Fibroblast of skin of left biceps (primary cell): ENCODE measurements at places on chromosomes 12 and 14.

DNA sequence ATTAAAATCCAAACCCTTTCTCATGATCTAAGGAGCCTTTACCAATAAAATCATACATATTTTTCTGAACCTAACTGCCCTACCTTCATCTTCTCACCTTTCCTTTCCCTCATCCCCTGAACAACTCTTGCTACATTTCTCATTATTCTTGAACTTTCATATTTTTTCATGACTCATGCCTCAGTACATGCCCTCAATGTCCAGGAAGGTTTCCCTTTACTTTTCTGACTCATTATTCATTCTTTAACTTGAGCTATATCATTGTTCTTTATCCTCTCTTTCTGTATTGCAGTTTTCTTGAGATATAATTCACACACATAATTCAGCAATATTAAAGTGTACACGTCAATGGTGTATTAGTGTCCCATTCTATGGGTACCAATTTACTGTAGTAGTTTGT lies 231.0 kb downstream of the ALG10B start:
- DNase-seq, result no peak

GRCh38 chr12:47226199-47226598 lies 146.4 kb upstream of the AMIGO2 start:
- no peak for DNase-seq

GRCh38 chr12:1319212-1319611 lies 275.2 kb downstream of the FBXL14 start:
- DNase-seq, result no peak

GRCh38 chr14:104103446-104104075 lies 18.1 kb downstream of the ASPG start:
- DNase-seq, result no peak

- no peak for DNase-seq
Measured at GRCh38 chr14:78232231-78233000, 62.2 kb downstream of the NRXN3 start.

DNA sequence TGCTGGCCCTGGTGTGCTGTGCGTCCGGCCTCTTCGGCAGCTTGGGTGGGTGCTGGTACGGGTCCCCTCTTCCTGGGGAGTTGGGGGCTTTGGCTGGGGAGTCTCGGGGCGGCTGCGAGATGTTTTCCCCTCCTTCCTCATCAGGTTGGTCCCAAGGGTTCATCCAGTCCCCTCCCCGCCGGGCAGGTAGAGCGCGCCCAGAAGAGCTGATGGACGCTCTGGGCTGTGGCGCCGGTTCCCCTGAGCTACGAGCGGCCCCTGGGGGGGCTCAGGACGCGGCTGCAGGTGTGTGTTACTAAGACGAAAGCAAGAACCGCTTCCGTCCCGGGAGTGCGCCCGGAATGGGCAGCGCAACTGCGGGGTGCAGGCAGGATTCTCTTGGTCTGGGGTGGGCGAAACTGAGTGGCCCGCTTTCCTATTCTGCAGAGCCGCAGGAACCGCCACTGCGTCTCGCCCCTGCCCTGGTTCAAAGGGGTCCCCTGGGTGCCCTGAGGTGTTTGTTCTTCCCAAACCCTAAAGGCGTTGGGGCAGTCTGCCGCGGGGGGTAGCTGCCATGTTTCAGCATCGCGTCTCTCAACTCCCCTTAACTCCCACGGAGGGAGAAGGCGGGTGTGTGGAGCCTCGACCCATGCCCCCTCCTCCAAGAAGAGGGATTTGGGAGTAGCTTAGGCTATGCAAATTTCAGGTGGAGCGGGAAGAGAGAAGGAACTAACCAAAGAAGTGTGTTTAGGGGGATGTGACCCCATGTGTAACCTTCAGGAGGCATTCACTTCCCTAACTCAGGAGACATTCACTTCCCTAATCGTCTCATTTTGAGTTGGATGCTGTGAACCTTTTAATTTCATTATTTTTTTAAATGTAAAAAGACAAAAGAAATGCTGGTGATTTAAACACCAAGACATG lies 1.2 kb downstream of the SLC24A4 start:
- no peak for DNase-seq

- no peak for DNase-seq
Measured at GRCh38 chr12:48334808-48335207, 15.9 kb downstream of the ZNF641 start.

- DNase-seq, result no peak
Measured at GRCh38 chr12:49949866-49950265, 671 bp upstream of the AQP2 start.

- no peak for DNase-seq
Measured at GRCh38 chr14:67942080-67942710, 122.6 kb downstream of the RAD51B start.

DNA sequence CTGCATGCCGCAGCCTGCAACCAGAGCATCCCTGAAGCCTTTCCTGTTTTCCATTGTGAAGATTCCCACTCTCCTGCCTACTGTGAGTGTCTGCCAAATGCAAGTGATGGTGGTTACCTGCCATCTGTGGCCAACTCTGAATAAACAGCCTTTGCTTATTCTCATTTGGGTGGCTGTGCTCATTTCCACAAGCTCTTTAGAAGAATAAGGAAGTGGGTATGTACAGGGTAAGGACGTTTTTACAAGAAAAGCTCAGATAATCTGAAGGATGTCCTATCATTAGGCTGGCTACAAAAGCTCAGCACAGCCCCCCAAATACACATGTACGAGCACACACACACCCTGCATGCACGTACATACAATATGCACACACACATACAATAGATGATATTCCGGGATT lies 7.3 kb upstream of the RNASE1 start:
- DNase-seq, result no peak

GRCh38 chr14:29458547-29458946 lies 469.1 kb downstream of the PRKD1 start:
- no peak for DNase-seq

DNA sequence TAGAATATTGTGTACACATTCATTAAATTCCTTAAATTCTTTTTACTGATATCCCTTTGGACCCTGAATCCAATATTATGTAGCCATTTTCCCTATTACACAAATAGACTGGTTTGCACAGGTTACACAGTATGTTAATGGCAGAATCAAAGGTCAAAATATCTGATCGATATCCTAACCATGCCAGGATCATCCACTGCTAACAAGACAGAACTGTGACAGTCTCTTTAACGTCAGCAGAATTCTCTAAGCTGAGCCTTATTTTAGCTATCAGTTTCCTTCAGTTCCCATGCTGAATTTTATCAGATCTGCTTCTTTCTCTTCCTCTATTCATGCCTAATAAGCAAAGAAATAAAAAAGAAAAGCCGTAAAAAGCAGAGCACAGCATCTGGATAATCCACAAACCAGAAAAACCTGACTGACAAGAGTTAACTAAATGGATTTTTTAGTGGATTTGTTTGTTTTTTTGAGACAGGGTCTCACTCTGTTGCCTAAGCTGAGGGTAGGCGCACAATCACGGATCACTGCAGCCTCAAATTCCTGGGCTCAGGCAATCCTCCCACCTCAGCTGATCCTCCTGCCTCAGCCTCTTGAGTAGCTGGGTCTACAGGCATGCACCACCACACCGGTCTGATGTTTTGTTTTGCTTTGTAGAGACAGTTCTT lies 130.4 kb downstream of the PAWR start:
- no peak for DNase-seq

GRCh38 chr14:56168007-56168616 lies 49.9 kb downstream of the PELI2 start:
- DNase-seq, result no peak

DNA sequence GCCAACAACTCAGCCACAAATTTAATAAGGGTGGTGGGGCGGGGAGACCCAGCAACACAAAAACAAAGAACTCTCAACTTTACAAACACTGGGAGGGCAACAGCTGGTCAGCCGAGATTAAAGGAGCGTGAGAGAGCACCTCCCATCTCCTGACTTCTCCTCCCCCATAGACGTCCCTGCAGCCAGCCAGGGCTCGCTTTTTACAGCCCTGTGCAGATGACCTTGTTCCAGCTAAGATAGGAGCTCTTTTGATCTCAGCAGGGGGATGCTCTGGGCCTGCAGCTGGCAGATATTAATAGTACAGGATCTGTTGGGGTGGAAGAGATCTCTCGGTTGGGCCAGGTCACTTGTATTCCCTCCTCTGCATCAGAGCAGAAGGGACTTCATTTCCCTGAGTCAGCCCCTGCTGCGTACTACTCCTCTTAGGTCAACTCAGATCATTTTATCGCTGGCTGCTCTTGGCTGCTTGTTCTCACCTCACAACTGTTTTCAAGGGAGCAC lies 475.8 kb downstream of the RAD51B start:
- DNase-seq, result no peak

GRCh38 chr12:54029529-54030441 lies 1.5 kb downstream of the HOXC6 start:
- no peak for DNase-seq

DNA sequence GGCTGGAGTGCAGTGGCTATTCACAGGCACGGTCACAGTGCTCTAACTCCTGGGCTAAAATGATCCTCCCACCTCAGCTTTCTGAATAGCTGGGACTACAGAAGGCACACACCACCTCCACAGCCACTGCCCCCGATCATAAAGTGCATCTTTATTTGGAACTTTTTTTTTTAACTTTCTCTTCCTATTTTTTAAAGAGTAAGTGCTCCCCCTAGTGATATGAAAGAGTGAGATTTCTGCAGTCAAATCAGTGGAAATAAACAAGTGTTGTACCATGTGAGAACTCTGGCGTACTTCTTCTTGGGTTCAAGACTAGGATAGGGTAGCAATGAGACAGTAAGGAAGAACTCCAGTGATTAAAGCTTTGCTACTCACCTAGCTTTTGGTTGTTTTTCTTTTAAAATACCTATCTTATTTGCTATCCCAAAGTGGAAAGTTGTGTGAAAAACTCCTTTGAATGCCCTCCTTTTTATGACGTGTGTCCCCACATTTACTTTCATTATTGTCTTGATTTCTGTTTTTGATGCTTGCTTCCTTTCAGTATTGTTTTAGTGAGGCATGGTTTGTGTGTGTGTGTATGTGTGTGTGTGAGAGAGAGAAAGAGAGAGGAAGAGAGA lies 6.6 kb downstream of the PPP4R4 start:
- DNase-seq, result no peak

DNA sequence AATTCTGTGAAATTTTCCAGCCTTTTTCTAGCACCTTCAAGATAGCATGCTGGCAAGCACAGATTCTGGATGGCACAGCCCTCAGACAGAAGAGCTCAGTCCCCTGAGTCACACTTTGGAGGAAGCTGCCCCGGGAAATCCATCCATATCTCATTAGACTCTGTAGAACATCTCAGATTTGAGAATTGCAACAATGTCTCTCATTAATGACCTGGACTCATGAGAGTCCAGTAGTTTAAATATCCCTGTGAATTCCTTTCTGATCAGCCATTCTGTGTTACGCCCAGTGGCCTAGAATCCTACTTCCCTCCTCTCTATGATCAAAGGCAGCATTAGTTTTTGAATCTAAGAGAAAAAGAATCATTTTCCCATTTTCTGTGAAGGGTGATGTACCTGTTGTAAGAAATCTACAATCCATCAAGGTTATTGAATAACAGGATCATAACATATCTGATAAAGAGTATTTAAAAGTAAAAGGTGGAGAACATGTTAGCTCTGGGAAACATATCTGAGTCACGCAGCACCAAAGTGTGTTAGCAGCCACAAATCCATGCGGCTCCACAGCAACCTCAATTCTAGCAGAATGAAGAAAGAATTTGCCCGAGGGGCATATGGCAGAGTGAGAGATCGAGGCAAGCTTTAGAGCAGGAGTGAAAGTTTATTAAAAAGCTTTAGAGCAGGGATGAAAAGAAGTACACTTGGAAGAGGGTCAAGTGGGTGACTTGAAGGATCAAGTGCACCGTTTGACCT lies 855.6 kb upstream of the TMEM132C start:
- no peak for DNase-seq

DNA sequence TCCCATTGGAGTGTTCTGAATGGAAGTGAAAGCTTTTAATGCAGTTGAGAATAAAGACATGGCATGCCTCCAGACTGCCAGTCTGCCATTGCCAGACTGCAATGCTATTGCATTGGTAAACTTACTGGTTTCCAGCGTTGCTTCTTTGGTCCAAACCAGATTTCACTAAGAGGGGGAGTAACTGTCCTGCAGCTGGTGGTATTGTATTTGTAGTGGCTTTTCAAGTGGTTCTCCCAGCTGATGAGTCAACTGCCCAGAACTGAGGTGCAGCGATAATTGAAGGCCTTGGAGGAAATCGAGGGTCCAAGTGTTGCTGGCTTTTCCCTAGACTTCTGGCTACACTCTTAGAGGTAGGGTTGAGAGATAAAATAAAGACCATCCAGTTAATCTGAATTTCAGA lies 31.9 kb downstream of the ERG28 start:
- DNase-seq, result no peak

DNA sequence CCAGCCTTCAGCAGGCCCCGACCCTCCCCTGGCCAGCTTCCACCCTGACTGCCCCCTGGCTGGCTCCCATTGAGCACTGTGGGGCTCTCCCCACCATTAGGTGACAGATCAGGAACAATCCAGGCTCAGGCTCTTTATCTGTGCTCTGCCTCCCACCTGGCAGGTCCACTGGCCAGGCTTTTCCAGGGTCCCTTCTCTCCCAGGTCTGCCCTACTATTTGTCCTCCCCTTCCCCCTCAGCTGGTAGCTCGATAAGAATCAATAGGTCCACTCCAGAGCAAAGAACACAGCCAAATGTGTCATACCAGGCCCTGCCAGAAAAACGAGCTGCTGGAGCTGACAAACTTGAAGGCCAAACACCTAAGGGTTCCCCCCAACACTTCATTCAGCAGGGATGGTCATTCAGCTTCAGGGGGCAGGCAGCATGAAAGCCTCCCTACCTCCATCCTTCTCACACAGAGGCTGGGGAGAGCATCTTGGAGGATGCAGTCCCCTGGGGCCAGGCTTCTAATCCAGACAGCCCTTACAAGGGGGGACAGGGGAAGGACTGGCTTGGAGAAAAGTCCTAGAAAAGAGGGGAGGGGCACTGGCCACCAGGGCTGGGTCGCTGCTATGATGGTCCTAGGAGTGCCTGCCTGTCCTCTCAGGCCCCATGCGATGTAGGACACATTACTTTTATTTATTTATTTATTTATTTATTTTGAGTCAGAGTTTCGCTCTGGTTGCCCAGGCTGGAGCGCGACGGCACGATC lies 1.9 kb upstream of the KRT18 start:
- no peak for DNase-seq

DNA sequence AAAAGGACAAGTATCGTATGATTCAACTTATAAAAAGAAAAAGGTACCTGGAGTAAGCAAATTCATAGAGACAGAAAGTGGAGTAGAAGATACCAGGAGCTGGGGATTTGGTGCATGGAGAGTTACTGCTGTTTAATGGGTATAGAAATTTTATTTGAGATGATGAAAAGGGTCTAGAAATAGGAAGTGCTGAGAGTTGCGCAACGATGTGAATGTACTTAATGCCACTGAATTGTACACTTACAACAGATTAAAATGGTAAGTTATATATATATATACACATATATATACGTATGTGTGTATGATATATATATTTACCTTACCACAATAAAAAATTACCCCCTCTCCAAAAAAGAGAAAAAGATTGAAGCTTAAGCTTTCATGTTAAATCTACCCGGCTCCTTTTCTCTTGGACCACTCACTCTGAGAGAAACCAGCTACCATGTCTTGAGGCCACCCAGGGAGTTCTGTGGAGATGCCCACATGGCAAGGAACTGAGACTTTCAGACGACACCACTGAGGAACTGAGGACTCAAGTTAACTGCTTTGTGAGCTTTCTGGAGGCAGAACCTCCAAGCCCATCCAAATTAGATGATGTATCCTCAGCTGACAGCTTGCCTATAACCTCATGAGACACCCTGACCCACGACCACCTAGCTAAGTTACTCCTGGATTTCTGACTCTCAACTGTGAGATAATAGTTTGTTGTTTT lies 130.0 kb upstream of the BTG1 start:
- no peak for DNase-seq
